Erythroblast (primary cell): ENCODE measurements at places on chromosomes 1 and 21.

DNA sequence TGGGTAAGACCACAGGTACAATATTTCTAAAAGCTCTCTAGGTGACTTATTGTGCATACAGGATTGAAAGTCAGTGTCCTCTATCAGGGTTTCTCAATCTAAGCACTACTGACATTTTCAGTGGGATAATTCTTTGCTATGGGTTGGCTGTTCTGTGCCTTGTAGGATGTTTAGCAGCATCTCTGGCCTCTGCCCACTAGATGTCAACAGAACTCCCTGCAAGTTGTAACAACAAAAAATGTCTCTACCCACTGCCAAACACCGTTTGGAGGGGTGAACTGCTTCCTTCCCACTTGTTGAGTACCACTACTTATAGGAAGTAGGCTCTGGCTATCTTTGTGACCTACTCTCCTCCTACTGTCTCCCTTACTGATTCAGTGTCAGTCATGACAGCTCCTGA is 90.1 kb upstream of the ZRANB2 start:
- no peak for DNase-seq

DNA sequence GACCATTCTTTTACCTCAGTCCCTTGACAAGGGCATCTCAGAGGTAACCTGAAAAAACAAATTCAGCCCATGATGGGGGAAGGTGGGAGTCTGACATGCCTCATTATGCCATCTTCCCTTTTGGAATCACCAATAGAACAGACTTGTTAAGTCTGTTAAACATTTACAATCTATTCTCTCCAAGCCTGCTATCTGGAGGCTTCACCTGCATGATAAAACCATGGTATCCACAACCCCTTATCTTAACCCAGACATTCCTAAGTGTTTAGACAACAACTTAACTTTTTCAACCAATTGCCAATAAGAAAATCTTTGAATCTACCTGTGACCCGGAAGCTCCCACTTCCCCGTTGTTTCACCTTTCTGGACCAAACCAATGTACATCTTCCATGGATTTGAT is 233.0 kb upstream of the CACYBP start:
- peak; percentile 69 for DNase-seq

DNA sequence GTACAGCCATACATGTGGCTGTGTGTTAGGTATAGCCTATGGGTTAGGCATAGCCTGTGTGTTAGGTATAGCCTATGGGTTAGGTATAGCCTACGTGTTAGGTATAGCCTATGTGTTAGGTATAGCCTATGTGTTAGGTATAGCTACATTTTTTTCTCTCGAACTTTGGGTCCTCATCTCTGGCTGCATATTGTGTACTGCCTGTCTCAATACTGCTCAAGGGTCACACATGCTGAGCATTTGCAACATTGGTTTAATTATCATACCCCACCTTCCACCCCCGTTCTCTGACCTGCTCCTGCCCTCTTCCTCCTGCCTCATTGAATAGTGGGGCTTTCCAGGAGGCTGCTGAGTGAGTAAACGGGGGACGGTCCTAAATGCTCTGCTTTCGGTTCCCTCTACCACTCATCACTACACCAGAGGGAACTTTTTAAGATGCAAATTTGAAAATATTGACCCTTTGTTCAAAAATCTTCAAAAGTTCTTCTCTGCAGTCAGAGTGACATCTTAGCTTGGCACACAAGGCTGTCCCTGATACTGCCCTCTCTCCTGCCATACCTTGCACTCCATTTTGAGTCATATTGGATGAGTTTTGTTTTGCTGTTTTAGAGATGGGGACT is 17.8 kb downstream of the OR2B11 start:
- DNase-seq: no peak

DNA sequence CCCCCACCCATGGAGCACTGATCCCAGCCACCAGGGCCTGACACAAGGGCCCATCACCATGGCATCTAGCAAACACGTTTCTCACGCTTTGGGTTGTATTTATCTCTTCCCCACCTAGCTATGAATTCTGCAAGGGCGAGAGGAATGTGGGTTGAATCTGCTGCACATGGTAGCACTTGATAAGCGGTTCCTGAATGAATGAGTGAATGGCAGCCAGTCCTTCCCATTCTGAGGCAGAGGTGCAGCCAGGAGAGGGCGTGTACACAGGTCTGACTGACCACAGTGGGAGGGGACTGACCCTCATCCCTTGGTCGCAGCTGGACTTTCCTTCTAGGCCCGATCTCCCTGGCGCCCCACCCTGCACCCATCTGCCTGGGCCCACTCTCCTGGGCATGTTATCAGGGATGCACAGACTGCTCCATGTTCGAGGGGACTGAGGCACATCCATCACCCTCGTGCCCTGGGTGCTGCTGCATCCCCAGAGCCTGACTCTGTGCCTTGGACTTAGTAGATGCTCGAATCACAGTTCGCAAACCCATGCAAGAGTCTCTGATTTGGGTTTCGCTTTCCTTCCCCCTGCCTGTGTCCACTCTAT is 1.0 kb downstream of the RD3 start:
- DNase-seq: no peak

GRCh38 chr1:156949127-156949526 is 28.7 kb downstream of the LRRC71 start:
- DNase-seq: no peak

DNA sequence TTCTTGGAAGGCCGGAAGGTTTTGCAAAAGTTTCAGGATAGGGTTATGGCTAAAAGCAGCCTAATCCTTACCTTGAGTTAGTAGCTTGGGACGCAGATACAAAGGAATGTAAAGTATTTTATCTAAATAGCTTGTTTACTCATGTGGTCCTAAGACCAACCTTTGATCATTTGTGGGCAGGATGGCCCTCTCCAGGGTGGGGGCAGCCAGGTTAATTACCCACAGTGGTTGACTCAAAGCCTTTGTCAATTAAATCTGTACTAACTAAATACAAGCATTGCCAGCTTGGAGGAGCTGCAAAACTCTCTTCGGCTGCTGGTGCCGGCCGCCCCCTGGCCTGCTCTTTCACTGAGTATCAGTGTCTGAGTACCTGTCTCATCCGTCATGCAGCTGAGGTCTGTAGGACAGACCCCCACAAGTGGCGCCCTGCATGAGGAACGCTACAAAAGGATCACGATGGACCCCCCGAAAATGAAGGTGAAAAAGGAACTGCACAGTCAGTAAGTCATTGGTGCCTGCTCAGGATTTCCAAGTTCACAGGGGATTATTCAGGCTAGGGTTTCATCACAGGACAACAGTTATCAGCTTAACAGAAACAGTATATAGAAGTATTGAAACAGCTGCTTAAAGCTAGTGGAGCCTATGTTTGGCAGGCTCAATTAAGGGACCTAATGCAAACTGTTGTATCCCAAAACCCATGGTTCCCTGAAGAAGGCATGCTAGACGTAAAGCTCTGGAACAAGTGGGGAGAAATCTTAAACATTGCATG is 212.5 kb upstream of the MAP1LC3C start:
- no peak for DNase-seq

DNA sequence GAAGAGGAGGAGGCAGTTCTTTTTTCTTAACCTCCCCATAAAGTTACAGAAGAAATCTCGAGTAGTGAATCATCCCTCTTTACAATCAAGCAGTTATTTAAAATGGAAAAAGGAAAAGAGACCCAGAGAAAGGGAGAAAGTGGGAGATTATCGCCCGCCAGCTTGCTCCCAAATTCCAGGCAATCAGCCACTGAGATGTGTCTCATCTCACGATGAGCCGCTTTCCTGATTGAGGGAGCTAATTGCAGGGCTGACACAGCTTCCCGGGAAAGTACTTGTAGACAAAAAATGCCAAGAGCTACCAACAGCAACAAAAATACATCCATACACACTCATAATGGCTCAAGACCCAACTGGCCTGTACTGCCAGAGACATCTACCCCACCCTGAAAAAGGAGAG is 191.6 kb upstream of the ZC3H12A start:
- no peak for DNase-seq

DNA sequence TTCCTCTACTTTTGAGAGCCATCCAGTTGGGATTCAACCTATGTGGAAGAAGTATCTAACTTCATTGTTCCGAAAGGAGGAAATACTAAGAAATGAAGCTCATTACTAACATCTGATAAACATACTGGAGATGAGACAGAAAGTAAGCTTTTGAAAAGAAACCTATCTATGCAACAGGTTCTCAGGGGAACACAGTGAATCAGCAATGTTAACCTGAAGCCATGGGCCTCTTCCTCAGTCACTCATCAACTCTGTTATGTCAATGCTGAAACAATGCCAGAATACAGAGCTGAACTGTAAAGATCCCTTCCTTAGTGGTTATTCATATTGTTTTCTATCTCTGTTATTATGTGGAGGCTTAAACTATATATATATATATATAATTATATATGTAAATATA is 55.5 kb upstream of the ESRRG start:
- peak; percentile 19 for DNase-seq

DNA sequence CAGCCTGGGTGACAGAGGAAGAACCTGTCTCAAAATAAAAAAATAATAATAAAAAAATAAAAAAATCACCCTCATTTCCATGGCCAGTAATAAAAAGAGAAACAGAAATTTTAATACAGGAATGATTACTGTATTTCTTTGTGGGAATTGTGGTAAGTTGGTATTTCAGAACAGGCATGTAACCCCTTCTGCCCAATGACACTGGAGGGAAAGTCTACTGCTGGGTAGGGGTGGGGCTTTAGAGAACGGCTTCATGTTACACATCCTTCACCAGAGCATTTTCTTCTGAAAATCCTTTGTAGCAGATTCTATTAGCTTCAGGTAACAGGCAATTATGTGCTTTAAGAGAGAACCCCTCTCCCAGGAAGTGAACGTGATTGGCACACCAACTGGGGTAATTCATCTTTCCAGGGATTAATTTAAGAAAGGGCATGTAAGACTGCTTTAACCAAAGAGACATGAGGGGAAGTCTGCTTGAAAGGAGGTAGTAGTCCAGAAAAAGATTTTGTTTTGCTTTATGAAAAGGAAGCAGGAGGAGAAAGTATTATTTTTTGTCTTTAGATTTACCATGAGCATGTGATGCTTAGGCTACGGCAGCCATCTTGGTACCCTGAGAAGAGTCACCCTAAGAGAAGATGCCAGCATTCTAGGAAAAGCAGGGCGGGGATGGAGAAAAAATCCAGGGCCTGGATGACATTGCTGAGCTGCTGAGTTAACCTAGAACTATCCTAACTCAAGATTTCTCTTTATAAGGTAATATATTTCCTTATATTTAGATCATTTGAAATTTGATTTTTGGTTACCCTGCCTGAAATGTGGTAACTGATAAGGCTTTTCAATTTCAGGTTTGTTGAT is 57.7 kb upstream of the DPT start:
- no peak for DNase-seq

DNA sequence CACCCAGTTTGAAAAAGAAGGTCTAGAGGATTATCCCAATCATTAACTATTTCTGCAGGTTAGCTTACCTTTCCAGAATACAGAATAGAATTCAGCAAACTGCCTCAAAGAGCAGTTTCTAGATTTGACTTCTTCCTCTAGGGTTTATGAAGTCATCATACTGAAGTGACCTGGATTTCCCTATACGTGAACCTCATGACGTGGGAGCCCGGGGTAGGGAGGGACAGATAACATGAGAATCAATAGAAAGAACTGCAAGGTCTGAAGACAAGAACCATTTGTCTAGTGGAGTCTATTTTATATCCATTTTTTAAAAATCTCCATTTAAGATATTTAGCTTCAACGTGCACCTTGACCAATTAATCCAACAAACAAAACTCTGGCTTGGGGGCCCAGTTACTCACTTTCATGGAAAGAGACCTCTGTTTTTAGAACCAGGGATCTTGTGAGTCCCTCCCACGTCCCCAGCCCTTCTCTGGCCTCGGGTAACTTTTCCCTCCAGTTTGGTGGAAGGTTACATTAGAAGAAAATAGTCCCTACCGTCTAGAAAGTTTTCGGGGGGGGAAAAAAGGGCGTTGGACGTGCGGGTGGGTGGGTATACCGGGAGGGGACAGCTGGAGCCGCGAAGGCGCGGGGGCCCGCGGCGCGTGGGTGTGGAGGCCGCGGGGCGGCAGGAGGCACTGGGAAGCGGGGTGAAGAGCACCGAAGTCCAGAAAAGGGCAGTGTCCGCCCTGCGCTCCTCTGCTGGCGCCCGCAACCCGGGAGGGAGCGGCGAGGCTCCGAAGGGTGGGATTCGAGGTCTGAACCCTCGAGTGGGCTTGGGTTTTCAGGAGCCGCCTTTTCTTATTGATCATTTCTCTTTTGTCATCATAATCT is 13.8 kb upstream of the POGZ start:
- peak; percentile 70 for DNase-seq
